ENCODE measurements at places on chromosomes 6 and 20. TPM values are rescaled to one million over a fixed set of nuclear protein-coding genes. Genes with fewer than 3 reads are reported as not detected.

IRF4 gene
- 0.29 TPM for total RNA-seq

PSORS1C1 gene
- total RNA-seq = 3.4 TPM

TMEM181 gene
- total RNA-seq = 24.1 TPM

DNA sequence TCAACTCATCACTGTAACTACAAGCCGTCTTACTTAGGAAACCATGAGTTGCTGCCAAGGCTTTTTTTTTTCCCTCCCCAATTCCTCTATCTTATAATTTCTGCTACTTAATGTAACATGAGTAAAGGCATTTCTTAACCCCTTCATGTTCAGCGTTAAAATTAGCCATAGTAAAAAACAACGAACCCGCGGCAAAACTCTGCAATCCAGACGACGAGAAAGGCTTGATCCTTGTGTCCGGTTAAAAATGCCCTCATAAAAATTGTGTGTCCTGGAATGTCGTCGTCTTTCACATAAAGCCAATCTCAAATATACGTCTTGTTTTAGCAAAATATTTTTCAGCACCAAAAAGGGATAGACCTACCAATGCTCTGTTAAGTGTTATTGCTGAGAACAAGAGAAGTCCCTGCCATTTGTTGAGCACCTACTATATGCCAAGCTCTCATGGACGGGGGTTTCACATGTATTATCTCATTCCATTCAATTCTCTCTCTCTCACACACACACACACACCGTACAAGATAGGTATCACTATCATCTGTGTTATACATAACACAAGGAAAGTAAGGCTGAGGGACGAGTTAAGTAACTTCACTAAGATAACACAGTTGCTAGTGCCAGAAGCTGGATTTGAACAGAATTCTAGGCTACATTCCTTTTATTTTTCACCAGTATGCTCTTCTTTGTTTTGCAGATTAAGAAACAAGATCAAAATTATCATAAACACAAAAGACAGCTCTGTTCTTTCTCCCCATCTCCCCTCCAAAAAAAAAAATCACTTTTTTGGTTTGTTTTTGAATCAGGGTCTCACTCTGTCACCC is 683 bp upstream of the ARHGAP18 start:
- DNase-seq = no peak

C4A gene
- 1.6 TPM for total RNA-seq

DNA sequence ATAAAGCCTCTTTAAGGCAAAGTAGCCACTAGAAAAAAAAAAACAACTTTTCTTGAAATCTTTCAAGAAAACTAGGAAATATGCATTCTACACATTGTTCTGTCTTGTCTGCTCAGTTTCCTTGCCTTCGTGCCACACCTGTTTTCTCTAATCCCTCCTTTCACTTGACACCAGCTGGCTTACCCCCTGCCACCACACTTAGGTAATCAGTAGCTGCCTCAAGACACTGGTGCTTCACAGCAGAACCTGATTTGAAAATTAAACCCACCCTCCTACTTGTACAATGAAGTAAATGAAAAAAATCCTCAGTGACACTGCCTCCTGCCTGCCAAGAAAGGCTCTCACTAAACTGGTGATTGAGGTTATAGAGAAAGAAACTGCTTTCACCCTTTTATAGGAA is 45.8 kb upstream of the SCML4 start:
- no peak for DNase-seq

DNA sequence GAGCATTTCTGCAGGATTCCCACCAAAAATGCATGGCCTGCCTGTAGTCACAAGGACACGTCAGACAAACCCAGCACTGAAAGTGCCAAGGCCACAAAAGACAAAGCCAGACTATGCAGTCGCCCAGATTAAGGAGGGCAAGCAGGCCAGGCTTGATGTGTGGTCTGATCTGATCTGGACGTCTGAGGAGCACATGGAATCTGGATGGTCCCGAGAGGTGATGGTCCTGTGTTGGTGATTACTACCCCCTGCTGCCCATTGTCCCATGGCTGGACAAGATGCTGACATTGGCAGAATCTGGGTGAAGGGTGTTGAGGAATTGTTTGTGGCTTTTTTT is 17.1 kb downstream of the NPEPL1 start:
- no peak for DNase-seq

GRCh38 chr20:24488064-24488799 is 18.8 kb downstream of the SYNDIG1 start:
- DNase-seq = no peak

DDO gene
- total RNA-seq = 3.5 TPM

DNA sequence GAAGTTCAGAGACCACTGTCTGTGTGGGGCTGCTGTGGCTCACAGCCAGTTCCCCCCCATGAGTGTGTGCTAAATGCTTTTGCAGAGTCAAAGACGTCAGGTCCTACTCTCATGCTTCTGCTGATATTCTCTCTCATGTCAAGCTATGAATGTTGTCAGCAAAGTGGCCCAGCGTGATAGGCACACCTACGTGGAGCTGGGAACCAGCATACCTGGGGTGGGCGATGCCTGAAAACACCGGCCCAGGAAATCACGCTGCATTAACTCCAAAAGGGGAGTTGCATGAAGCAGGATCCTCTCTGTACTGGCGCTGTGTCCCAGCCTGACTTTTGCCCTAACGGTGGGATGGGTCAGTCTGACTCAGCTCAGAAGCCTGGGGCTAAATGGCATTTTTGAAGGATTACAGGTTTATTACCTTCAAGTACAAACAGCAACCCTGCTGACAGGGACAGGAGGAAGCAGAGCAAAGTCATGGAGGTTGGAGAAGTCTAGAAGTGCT is 9.0 kb upstream of the MRPS10 start:
- peak; percentile 85 for DNase-seq

GRCh38 chr6:152587473-152587872 is 49.7 kb downstream of the SYNE1 start:
- no peak for DNase-seq

GNMT gene
- 0.24 TPM for total RNA-seq

SEMG1 gene
- not detected for total RNA-seq

DNA sequence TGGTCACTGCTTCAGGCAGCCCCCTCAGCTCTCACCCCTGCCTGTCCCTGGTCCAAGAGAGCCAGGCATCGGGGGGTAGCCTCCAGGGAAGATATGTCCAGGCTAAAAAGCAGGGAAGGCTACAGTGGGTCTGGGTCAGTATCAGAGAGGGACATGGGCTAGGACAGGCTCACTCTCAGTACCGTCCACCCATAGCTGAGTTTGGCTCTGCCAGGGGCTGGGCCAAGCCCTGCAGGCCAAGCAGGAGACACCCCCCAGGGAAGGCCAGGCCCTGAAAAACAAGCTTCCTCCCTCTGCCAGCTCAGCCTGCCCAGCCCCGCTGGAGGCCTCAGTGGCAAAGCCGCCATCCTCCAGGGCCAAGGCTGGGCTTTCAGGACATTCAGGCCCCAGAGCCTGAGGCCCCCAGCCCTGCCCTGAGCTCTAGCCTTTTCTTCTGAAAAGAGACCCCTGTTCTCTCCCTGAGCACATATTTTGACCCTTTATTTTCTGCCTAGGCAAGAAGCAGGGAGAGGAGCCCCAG is 28.6 kb upstream of the TGM2 start:
- no peak for DNase-seq

DNA sequence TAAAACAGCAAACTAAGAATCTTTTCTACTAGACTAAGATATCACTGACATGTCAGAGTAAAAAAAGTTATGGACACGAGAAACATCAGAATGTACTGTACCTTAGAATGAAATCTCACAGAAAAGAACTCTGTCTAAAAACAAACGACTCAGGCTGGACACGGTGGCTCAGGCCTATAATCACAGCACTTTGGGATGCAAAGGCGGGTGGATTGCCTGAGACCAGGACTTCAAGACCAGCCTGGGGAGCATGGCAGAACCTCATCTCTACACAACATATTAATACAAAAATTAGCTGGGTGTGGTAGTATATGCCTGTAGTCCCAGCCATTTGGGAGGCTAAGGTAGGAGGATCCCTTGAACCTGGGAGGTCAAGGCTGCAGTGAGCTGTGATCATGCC is 122.6 kb downstream of the PRND start:
- no peak for DNase-seq

BEND3 gene
- 2.3 TPM for total RNA-seq

THBS2 gene
- total RNA-seq = 151 TPM

DNA sequence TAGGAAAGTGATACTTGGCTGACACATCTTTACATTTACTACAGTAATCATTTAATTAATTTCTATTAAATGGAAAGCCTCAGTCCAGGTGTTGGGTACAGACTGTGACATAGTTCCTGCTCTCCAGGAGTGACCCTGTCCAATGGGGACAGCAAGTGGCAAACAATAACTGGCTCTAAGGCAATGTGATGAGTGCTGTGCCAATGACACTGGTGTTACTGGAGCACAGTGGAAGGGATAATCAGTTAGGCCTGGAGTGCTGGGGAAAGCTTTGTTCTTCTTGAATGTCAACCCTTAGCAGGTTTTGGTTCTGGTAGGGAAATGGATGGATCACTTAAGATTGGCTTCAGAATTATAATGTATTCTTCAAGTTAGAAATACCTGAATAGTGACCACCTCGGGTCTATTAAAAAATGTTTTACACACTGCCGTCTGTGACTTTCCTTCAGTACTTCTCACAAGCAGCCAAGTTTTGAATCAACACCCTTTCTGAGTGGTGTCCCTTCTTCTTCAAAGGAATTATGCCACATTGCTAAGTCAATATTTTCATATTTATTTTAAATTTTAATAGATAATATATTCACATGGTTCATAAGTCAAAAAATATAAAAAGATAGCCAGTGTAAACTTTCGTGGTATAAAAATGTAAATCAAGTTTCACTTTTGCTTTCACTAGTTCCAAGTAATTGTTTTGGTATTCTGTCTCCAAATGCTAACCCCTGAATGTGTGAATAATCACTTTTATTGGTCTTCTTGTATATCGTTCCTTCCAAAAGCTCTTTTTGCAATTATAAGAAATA is 9.6 kb downstream of the CMTR1 start:
- no peak for DNase-seq

DNA sequence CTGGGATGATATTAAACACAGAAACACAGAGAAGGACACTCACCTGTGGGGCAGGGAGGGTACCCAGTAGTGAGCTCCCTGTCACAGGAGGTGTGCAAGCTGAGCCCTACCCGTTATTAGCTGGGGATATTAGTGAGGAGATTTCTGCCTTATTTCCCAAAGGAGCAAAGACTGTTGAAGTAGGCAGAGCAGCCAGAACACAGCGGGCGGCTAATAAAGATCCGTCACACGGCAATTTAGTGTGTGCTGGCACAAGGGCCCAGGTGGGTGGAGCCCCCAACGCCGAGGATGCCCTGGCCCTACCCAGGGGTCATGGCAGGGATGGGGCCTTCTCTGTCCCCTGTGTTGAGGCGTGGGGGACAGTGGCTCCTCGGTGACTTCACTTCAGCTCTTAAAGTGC is 8.3 kb downstream of the VSTM2L start:
- no peak for DNase-seq

Data from A172 (cell line).